ENCODE measurements at places on chromosomes 1 and 21. TPM values are rescaled to one million over a fixed set of nuclear protein-coding genes. Genes with fewer than 3 reads are reported as not detected.
A peak's percentile ranks its signal among the peaks of the same experiment; 100 is the strongest.

Gene DNALI1
- not detected for total RNA-seq

Gene TLCD4
- total RNA-seq = 0.49 TPM

Gene NBPF10
- total RNA-seq = 2.1 TPM

DNA sequence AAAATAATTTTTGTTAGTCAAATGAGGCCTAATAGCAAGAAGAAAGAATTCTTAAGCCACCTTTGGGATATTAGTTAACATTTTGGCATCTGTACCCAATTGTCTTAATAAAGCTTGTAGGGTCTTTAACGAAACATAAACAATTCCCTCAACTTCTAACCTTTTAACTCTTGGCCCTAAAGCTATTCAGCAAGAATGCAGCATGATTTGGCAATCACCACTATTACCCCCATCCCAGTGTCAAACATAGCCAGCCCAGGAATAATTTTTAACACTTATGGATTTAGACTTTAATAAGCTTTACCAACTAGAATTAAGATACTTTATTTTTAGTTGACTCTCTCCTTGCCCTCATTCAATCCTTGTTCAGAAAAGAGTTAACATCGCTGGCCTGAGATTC is 2.5 kb upstream of the SLC16A4 start:
- no peak for DNase-seq

DNA sequence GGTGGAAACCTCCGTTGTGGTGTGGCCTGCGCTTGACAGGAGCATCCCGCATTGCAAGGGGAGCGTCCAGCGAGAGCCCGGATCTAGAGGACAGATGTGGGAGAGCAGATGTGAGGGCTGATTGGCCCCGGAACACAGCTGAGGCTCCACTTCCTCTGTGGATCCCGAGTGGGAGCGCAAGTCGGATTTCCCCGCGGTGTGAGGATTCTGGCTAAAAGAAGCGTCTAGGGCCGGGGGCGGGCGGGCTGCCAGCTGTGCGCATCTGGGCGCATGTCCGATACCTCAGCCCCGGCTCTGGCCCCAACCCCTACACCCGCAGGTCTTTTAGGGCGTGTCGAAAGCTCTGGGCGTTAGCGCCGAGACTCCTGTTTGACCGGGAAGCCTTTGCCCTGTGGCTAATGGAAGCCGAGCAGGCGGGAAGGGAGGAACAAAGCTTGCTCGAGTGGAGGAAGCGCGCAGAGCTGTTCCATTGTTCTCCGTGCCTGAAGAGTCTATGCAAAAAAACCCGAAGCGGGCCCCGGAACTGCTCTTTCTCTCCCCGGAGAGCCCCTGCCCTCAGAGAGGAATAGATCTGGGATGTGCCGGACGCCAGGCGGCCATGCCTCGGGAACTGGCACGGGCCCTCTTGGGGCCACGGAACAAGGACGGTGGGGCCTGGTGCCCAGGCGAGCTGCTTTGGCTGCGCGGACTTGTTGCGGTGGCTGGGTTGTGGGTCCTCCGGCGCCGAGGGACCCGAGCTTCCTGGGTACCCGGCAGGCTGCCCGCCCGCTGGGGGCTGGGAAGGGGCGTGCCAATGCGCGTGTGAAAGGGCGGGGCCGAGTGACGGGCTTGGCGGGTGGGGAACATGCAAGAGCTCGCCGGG is 111.1 kb downstream of the NAV1 start:
- peak; percentile 9 for DNase-seq

DNA sequence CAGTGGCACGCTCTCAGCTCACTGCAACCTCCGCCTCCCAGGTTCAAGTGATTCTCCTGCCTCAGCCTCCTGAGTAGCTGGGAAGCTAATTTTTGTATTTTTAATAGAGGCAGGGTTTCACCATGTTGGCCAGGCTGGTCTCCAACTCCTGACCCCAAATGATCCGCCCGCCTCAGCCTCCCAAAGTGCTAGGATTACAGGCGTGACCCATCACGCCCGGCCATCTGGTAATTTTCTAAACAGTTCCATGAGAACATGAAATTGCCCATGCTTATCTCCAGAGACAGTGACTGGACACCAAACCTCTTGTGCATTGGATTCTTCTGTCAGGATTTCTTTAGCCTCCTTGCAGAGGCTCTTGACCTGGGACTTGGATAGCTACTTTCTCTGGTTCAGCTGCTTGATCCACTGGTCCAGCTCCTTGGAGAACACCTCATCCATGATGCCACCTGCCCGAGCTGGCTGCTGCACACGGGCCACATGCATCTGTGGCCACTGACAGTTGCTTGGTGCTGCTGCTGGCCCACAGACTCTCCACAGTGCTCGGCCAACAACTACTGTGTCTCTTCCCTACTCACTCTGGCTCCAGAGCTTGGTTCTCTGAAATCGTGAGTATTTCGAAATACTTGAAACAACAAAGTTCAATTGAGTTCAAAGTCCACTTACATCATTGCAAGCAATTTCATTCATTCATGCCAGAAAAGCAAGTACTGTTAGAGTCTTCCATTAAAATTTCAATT is 40.0 kb upstream of the CTPS1 start:
- no peak for DNase-seq

DNA sequence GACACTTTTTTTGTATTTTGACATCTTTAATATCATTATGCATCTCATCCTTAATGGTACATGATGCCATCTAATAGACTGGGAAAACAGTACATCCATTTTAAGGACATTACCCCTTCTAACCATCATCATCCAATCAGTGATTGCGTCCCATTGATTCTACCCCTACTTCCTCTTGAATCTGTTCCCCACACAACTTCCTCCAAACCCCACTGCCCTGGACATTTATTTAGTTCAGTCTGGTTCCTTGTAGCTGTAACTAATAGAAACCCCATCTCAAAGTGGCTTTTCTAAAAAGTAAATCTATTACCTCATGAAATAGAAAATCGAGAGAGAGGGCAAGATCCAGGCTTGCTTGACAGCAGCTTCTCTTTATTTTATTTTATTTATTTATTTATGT is 2.1 kb upstream of the ITLN1 start:
- DNase-seq = no peak

- DNase-seq = no peak
Measured at GRCh38 chr1:78871249-78871648, 135.3 kb downstream of the ADGRL4 start.

DNA sequence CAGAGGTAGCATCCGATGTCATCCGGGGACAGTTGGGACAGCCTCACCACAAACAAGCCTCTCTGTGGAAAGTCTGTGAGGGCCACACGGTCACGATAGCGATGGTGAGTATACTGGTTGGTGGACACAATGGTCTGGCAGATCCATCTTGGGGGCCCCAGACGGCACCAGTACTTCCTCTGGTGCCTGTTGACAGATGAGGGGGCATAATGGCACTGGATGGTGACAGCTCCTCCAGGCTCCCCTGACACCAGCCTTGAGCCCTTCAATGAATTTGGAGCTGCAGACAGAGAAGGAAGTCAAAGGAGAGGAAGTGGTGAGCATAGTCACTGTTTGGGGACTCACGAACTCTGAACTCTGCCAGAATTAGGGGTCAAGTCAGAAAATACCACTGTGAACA is 8.0 kb downstream of the FCAMR start:
- DNase-seq = no peak

DNA sequence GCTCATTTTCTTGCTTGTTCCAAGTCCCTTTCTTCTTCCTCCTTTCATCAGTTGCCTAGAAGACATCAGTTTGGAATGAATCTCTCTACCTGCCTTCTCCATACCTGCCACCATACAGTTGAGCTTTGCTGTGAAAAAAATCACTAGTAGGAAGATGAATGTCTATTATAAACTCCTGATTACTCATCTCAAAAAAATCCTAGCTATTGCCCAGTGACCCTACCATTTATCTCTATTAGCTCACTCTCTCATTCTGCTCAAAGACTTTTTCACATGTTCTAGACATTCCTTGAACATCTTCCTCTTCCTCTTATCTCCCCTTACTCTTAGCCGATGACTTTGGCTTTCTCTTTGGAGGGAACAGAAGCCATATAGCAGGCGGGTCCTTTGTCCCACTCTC is 49.7 kb upstream of the HMGB4 start:
- DNase-seq = no peak

DNA sequence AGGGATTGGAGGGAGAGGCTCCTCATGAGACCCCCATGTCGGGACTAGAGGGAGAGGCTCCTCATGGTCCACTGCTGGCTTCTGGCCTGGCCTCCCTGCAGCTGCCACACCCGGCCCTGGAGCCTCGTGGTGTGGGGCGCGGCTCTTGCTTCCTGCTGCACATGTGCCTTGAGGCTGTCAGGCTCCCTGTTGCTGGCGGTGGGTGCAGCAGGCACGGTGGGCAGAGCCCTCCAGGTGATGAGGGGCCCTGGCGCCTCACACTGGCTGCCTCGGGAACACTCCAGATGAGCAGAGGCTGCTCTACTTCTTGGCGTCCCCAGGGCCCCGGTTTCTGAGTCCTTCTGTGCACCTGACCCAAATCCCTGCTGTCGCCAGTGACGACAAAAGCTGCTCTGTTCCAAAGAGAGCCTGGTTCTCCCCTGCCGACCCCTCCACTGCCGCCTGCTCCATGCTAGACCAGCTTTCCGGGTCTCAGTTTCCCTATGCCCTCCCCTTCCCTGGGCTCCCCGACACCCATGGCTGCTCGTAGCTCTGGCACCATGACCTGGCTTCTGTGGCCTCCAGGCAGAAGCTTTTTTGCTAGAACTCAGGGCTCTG is 9.7 kb upstream of the ATAD3B start:
- no peak for DNase-seq

GRCh38 chr1:87213135-87213515 is 115.6 kb upstream of the LMO4 start:
- no peak for DNase-seq

DNA sequence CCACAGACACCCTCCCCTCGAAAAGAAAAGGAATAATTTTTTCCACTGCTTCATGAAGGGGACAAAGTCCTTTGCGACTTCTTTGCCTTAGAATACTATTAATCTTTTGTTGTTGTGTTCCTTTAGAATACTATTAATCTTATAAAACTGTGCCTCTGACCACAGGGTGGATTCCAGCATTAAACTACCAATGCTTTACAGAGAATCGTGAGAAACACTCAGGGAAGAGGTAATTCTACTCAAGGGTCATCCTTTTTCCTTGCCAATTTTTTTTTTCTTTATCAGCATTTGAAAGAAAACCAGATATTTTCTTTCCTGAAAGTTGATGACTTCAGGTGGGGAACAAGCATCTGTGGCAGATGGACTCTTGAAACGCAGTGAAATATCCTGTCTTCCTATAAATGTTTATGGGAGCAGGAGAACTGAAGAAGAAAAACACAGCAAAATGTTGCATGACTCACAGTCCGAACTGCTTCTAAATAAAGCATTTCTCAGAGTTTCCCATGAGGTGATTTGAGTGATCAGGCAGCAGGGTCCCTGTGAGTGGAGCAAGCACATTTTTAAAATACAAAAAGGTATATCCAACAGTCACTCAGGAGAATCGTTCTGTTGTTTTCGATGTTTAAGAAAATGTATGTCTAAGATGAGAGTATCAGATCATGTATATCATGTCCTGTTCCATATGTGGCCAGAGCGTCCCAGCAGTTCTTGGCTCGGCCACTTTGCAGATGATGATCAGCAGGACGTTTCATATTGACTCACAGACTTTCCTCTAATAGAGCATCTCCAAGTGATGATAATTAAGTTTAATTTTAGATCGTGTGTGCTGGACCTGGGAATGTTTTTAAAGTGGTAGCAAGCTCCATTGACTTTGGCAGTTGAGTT is 154.2 kb upstream of the RUNX1 start:
- DNase-seq = no peak

DNA sequence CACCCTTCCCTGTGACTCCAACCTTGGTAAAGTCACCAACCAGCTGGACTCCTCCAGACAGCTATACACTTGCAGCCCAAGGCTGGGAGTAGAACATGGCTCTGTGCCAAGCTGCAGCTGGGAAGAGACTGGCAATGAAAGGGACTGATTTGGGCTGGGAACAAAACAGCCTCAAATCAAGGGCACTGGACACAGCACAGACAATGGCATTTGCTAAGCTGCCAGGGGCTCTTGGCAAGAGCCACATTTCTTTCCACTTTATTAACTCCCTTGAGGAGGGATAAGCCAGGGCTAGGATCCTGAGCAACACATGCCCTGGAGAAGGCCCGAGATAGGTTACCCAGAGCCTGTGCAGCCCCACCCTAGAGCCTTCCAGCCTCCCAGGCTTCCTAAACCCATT is 12.0 kb downstream of the SYT11 start:
- no peak for DNase-seq

DNA sequence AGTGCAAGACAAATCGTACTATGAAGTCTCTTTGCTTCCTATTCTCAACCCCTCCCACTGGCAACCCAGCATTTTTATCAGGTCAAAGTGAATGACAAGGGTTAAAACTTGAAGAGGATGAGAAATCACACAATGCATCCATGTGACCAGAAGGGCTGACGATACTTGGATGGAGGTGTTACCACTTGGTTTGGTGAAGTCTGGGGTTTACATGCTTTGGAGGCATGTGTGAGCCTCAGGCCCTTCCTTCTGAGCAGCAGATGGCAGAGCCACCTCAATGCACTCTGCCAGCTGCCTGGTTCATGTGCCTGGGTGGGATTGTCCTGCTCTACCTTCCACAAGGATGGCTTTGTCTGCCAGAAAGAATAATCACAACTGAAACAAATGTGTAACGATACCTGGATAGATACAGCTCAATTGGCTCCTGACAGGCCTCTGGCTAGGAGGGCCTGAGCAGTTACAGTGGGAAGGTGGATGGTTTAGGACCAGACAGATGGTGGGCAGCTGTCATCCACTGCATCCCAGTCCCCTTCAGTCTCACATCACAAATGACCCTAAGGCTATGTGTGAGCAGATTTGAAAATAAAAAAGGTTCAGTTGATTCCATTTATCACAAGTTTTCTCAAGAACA is 51.5 kb upstream of the CNIH3 start:
- DNase-seq = no peak

DNA sequence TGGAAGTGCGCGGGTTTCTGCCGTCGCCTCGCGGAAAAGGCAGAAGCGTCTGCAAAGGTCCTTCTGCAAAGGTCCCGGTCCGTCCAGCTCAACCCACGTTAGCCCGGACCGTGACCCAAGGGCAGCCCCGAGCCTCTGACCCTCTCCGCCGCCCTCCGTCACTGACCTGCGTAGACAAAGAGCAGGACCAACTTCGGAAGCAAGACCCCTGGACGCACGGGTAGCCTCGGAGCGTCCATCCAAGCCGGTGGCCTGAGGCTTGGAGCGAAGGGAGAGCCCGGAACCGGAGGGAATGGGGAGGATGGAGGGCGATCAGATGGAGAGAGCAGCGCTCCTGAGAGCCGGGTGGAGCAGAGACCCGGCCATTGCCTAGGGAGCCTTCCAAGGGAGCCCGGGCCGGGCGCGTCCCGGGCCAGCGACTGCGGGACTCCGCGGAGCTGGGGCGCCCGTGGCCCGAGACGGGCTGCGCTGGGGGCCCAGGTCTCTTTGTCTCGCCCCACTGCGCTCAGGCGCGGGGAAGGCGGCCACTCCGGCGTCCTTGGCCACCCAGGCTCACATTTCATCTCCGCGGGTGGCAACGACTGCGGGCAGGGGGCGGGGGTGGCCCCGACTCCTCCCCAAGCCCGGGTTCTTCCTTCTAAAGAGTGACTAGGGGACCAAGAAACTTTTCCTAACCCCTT is at the start of gene CYYR1:
TSS of gene CYYR1 (minus strand) at position 585 of the 680 bp plus-strand sequence. CDS start at position 239, 346 bp downstream.
- no peak for DNase-seq

GRCh38 chr21:45551316-45551715 is 9.1 kb upstream of the SLC19A1 start:
- DNase-seq = peak; percentile 55

GRCh38 chr1:11533790-11534787 is 55.1 kb downstream of the DISP3 start:
- no peak for DNase-seq

All from activated naive CD4-positive, alpha-beta T cell treated with anti-CD3 and anti-CD28 coated beads, Interleukin-2, amount 50 U/mL, for 72 hours (primary cell).